ENCODE measurements at places on chromosomes 5 and 9.

DNA sequence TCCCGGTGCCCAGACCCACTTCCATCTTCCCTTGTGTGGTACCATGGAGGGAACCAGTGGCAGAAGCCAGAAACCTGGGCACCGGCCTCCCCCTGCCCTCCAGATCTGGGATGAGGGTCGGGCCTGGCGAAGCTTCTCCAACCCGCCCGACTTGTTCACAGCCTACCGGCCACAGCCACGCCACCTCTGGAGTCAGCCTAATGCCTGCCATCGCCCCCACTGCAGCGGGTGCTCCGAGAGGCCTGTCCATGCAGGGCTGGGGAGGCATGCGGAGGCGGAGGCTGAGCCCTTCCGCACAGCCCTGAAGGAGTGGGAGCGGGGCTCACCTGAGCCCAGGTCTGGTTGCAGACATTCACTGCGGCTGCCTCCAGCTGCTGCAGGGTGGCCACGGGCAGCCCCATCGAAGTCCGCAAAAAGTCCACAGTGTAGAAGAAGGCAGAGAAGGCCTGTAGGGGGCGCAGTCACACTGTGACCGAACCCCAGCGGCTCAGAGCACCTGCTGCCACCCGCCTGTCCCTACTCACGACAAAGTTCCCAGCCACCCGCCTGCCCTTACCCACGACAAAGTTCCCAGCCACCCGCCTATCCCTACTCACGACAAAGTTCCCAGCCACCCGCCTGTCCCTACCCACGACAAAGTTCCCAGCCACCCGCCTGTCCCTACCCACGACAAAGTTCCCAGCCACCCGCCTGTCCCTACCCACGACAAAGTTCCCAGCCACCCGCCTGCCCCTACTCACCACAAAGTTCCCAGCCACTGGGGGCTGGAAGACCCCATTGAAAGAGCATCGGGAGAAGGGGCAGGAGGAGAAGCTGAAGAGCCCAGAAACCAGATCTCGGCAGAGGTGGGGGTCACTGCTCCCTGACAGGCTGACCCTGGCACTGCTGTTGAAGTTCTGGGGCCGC lies 3.8 kb upstream of the NPDC1 start:
- DNase-seq, result peak; percentile 62

GRCh38 chr9:90552317-90552716 lies 90.3 kb downstream of the DIRAS2 start:
- no peak for DNase-seq

- DNase-seq, result peak; percentile 89
Measured at GRCh38 chr9:131393622-131394463, at the start of gene PRRC2B. Gene PRRC2B, plus strand, starts transcription at chr9:131394086. Its CDS starts 36,059 bp downstream, at chr9:131430145.

- DNase-seq, result no peak
Measured at GRCh38 chr5:113531481-113532159, 18.1 kb downstream of the YTHDC2 start.

DNA sequence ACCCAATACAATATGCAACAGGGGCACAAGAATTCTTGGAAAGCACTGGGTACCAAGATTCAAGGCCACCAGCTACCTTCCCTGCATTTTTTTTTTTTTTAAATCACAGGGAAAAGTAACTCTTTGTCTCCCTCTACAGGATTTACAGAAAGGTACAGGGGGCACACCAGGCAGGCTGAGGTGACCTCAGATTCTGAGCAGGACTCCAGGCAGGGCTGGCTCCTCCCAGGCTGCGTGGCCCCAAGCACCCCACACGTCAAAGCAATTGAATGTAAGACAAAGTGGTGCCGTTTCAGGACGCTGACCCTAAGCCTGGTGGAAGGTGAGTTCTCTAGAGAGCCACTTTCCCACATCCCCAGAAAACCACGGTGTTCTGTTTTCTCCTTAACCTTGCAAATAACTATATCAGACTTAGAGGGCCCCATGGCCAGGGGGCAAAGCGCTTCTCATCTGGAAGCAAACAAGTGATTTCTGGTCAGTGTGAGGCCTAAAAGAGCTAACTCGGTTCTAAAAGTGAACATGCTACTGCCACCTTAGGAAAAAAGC lies 222.6 kb downstream of the ROR2 start:
- DNase-seq, result peak; percentile 19

DNA sequence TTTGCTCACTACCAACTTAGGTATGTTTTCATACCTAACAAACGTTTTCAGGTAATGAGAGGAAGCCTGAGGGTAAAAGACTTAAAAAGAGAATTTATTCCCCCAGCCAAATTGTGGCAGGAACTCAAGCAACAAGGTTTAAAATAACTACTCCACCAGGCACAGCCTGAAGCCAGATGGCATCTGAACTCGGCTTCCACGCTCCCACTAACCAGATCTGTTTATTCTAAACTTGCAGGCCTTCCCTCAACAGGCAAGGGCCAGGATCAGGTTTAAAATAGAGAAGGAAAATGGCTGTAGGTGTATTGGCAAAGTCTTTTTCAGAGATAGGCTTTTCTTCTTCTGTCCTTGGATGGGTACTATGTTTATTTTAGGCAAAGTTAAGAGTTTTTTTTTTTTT lies 89.4 kb downstream of the OTULIN start:
- no peak for DNase-seq

DNA sequence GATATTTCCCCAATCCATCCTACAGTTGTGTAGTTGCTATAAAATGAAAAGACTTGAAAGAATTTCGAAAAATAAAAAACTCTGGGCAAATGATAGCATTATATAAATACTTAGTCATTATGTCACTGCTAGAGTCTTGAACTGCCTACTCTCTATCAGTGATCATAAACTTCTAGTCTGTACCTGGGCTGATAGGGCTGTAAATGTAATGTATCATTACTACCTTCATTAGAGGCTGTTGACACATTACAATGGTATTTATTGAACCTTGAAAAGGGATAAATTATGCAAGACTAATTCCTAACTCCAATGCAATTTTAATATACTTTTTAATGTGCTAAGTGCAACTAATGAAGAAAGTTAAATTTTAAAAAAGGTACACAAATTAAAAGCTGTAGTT lies 214.1 kb upstream of the EFNA5 start:
- no peak for DNase-seq

- no peak for DNase-seq
Measured at GRCh38 chr5:57929271-57929670, 446.7 kb upstream of the ACTBL2 start.

- DNase-seq, result no peak
Measured at GRCh38 chr9:76180541-76180940, 213.7 kb downstream of the RFK start.

DNA sequence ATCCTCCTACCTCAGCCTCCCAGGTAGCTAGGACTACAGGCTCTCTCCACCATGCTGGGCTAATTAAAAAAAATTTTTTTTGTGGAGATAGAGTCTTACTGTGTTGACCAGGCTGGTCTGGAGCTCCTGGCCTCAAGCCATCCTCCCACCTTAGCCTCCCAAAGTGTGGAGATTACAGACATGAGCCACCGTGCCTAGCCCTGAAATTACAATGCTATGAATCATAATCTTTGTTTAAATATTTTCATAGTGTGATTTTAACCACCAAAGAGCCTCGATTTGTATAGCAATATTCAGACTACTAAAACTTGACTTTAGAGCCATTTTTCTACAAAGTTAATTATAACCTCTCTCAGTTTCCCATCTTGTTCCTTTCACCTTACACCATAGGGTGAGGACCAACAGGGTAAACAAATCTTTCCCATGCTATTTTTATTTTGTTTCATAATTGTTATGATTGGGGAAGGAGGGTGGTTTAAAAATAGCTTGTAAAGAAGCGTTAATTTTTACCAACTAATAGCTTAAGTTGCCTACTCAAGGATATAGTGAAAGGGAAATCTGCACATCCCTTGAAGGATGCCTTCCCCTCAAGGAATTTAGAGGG lies 32.7 kb downstream of the UBE2D2 start:
- no peak for DNase-seq

GRCh38 chr5:73591102-73591695 lies 25.7 kb downstream of the UTP15 start:
- no peak for DNase-seq

DNA sequence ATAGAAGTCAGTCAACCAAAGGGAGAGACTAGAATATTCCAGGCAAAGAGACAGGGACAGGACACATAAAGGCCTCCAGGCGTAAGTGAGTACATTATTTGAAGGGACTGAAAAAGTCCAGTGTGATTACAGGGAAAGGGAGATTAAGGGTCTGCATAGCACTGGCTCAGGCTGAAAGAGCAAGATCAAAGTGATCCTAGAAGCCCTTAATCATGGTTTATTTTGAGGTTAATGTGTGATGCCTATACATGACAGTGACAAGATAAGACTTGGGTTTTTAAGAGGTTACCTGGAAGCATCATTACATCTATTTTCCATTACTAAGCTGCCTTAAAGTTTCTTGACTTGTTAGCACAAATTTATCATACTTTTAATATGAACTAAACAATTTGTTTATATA lies 25.8 kb downstream of the LMBRD2 start:
- no peak for DNase-seq

- DNase-seq, result no peak
Measured at GRCh38 chr5:32710550-32711361, at the start of gene NPR3. Gene NPR3, plus strand, starts transcription at chr5:32711321. Its CDS starts 456 bp downstream, at chr5:32711777.

- DNase-seq, result no peak
Measured at GRCh38 chr9:88085476-88085875, 52.8 kb downstream of the SPATA31C2 start.

- DNase-seq, result no peak
Measured at GRCh38 chr9:98861781-98862504, 54.5 kb downstream of the GALNT12 start.

DNA sequence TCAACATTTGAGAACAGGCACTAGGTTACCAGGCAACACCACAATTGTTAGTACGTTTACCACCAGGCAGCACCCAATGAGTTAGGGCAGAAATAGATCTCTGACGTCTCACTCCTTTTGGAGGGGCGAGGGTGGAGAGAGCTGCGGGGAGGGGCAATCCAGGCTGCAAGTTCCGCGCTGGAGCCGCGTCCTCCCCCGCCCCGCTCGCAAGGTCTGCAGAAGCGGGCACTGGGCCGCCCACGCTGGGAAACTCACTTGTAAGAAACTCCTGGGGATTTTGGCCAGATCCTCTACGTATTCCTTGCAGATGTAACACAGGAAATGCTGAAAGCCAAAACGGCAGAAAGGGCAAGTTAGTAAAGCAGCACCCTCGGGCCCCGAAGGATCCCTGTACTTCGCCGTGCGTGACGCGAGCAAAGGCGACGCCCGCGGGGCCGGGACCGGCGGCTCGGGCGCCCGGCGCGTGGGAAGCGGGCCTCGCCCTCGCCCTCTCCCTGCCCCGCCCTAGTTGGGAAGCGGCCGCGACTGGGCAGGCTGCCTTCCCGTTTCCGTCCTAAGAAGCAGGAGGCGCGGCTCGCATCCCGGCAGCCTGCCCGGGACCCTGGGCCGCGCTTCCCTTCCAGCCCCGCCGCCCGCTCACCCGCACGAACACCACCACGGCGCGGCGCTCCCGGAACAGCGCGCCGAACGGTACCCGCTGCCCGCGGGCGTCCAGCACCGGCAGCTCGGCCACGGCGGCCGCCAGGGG lies 493 bp downstream of the PRXL2C start:
- peak; percentile 54 for DNase-seq

DNA sequence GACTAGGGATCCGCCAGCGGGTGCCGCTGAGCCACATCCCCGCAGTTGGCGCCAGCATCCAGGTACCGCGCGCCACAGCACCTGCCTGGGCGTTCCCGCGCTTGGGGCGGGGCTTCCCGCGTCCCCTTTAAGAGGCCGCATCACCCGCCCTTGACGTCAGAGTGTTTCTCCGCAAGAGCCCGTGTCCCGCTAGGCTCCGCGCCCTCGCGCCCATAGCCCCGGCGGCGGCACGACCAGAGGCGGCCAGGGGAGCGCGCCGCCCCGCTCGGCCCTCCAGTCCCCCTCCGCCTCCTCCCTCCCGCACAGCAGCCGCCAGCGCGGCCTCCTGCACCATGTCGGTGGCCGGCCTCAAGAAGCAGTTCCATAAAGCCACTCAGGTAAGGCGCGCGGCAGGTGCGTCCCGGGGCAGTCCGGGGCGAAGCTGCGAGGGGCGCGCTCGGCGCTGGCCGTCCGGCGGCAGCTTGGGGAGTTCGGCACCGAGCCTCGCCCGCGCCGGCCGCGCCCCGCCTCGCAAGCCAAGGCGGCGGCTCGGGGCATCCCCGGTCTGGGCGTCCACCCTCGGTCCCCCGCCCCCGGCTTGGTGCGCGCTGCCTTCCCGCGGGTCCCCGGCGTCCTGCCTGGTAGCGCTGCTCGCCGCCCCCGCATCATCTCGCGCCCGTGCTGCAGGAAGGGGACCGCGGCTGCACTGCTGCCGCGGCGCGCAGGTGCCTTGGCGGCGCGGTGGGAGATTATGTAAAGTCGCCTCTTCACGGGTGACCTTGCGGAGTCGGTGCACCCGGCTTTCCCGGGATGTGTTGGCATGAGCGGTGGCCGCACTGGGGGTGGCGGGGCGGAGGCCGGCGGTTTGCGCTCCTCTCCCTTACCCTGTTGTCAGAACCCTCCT lies at the start of gene SH3GL2:
Gene SH3GL2, plus strand, starts transcription at position 156 of the 883 bp plus-strand sequence.
- no peak for DNase-seq

DNA sequence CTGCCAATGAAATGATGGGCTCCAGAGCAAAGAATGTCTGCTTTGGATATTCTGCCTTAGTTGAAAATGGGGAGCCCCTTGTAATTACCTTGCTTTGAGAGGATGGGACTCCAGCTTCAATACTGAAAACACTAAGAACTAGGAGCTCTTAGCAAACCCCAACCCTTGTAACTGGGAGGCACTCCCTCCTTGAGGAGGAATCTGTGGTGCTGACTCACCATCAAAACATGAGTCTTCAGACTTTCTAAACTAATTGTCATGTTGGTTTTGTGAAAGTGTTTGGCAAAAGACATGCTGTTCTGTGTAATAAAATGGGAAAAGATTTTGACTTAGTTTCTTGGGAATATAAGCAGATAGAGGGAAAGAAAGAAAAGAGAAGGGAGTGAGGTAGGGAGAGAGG lies 91.9 kb upstream of the PTPRD start:
- no peak for DNase-seq

GRCh38 chr5:77210964-77211690 lies 647 bp downstream of the PDE8B start:
- no peak for DNase-seq

GRCh38 chr5:33072296-33072695 lies 361.2 kb downstream of the NPR3 start:
- DNase-seq, result no peak

DNA sequence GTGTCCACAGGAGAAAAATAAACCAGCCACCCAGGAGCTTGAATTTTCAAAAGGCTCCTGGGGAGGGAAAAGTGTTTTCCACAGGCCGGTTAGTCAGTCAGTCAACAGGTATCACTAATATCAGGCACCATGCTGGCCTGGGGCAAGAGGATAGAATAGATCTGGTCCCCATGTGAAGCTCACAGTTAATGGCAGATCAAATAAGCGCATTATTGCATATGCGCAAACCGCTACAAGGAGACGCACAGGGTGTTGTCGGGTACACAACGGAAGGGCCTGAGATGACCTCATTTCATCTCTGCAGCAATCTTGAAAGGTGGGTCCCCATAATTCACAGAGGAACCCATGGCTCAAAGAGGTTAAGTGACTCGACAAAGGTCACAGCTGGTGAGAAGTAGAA lies 260.7 kb downstream of the CRB2 start:
- DNase-seq, result no peak

- DNase-seq, result no peak
Measured at GRCh38 chr9:105144841-105145240, 99.6 kb upstream of the SLC44A1 start.

- no peak for DNase-seq
Measured at GRCh38 chr5:131169810-131170539, 769 bp upstream of the LYRM7 start.

- DNase-seq, result no peak
Measured at GRCh38 chr9:107898761-107899160, 409.2 kb upstream of the KLF4 start.

Data from stimulated activated CD4-positive, alpha-beta T cell treated with anti-CD3 and anti-CD28 coated beads, Interleukin-4, amount 100 ng/mL, for 1 hour (primary cell).